Daoy (cell line): ENCODE measurements at places on chromosomes 2 and 18. TPM values are rescaled to one million over a fixed set of nuclear protein-coding genes. Genes with fewer than 3 reads are reported as not detected.

BCL11A gene
- 4.5 and 7.8 TPM in 2 replicates for total RNA-seq

SCN3A gene
- total RNA-seq = 0.69 and 0.98 TPM in 2 replicates

C2orf81 gene
- total RNA-seq = 1.4 TPM in 2 replicates

KIAA2012 gene
- total RNA-seq = not detected in 2 replicates

CWC22 gene
- 15.3 and 18.8 TPM in 2 replicates for total RNA-seq

NRP2 gene
- 108 and 115 TPM in 2 replicates for total RNA-seq

DNA sequence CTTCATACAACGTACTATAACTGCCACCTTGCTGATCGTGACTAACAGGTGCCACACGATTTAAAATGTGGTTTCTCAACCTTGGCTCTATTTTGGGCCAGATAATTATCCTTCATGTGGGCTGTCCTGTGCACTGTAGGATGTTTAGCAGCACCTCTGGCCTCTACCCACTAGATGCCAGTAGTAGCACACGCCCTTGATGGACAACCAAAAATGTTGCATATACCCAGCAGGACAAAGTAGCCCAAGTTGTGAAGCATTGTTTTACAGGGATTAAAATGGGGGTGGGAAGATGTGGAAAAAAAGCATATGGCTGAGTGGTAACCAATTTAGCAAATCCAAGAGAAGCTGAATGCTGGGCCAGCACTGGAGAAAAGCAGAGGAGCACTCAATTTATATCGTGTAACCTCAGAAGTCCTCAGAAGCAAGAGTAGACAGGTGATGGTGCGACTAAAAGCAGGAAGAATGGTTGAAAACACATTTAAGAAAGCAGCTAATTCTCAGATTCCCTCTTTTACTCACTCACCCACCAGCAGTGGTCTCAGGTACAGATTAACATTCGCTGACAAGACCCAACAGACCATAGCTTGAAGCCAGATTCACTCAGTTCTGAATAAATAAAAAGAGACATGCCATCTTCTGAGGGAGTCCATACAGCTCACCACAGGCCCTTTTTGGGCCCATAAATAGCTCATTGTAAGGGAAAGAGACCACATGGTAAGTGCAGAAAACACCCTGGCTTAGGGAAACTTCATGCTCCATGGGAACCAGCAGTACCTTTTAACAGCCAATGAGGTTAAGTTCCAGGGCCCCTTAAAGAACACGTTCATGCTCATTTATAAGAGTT lies 50.6 kb downstream of the RAPH1 start:
- peak; percentile 18 for DNase-seq

- DNase-seq = no peak
Measured at GRCh38 chr2:5394223-5394622, 298.0 kb upstream of the SOX11 start.

GRCh38 chr18:76274468-76275289 lies 220.4 kb downstream of the ZNF516 start:
- DNase-seq = no peak

DNA sequence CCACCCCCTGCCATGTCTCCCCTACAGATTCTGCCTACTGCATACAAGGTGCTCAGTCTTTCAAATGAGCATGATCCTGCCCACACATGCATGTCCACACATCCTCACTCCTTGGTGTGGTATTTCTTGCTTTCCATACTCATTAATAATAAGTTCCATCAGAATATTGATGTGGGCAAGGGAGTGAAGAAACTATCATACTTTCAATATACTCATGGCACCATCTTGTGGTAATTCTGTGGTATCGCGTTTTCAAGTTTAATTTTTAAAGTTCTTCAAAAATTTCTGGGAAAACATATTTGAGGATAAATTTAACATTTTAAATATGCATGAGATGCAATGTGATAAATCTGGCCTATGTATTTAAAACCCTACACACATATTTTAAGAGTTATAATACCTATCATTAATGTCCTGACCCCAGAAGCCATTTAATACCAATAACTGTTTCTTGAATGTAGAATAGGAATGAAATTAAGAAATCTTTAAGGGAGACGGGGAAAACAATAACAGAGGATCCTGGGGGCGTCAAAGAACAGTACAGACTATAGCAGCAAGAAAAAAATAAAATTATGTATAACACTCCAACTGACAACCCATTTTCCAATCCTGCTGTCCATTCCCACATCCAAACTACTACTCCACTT lies 110.1 kb downstream of the ZNF385B start:
- DNase-seq = no peak

GRCh38 chr2:232857158-232857563 lies 12.9 kb upstream of the SNORC start:
- no peak for DNase-seq

DNA sequence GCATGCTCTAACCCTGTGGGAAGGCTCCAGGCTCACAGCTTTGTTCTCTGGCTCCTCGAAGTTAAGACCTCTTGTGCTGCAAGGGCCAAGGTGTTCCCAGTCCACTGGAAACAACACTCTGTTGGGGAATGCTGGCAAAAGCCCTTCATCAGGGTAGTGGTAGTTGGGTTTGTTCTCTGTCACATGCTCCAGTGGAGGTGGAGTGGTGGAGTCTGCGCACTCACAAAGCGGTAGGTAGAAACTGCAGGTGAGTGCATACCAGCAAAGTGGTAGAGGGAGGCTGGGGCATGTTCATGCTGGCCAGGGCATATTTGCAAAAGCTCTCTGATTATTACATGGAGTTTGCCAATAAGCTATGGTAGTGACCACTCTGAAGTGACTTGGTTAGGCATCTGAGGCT lies 410.5 kb downstream of the CDH19 start:
- no peak for DNase-seq

DNA sequence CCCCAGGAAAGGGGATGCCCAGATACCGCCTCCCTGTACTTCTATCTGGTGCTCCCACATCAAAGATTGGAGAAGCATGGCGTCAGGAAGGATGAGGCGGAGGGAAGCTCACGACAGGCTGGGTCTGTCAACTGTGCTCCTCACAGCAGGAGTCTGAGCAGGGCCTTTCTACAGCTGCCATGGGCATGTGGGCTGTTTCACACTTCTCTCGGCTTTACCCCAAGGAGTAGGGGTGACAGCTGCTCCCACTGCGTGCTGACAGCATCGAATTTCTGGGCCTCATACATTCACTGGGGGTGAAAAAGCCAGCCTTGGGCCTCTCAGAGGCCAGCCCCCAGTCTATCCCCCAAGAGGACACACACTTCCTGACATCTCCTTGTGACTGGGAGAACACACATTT lies 21.1 kb downstream of the NEURL3 start:
- no peak for DNase-seq

DNA sequence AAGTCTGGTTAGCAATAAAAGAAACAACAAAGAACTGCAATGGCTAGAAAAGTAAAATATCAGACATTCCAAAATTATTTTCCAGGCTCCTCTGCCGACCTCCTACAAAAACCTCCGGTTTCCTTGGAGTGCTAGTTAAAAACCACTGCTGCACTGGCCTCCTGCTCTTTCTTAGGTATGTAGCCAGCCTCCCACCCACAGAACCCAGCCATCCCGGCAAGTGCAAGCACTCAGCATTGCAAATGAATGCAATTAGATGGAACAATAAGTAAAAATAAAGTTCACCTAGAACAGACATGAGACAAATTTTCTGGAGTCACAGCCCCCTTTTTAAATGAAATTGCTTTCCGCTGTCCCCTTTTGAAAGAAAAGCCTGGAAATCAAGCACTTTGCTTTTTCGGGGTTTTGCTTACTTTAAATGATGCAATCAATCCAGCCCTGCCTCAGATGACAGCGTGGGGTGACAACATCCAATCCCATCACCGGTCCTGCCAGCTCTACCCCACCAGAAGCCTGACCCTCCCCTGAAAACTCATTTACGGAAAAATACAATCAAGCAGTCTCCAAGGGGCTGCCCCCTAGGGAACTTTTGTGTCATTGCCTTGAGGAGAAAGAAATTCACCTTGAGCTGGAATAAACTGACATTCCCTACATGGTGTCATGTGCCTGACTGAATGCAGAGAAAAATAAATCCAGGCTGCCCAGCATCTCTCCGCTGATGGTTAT lies 199.8 kb downstream of the EPHA4 start:
- DNase-seq = no peak

- no peak for DNase-seq
Measured at GRCh38 chr18:21305621-21306020, 63.6 kb downstream of the GREB1L start.

DNA sequence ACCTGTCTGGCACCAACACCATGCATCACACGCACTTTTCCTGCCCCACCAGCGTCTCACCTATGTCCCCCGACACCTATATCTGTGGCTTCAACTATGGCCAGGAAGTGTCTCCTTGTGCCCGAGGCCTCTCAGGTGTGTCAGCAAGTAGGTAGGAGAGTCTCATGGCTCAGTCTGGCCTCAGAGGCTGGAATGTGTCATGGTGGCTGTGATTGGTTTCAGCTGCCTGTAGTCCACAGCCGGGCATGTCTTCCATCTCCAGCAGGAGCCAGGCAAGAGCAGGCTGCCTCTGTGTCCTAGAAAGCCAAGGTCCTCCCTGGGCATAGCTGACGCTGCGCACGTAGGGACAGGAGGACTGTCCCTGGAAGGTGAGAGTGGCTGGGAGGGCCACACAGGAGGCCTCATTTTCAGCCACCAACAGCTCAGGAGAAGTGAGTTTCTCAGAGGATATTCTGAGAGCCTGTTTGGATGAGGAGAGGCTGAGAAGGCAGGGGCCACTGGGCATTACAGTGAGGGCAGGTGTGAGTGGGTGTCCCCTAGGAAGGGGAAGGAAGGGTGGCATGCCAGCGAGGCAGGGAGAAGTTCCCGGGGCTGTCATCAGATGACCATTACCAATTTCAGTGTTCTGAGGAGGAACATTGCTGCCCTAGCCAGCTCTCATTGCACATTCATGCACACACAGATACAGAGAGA lies 47.2 kb downstream of the SDC1 start:
- DNase-seq = no peak

DNA sequence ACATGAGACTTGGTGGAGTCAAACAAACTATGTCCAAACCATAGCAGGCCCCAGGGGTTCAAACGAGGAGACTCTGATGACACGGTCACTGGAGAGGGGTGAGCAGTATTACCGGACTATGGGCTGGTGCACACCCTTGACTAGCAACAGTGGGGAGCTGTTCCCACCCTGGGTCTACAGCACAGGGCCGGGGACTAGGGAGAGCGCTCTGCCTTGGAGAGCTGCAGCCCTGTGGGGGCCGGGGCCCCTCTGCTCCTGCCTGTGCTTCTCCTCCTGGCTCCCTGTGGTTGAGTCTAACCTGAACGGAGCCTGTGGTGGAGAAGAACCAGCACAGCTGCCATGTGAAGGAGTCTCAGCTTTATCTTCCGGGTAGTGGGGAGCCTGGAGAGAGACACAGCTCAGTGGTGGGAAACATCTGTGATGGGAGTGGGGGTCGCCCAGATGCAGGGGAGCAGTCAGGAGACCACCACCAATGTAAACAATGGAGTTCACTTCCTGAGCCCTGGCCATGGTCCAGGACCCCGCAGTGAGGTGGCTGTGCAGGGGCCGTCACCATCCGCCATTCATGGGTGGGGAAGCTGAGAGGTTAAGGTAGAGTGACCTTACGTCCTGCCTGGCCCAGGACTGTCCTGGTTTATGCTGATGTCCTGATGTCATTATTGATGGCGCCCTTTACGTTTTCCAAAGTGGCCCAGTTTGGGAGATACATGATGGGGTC lies 195.7 kb upstream of the TWIST2 start:
- no peak for DNase-seq

- no peak for DNase-seq
Measured at GRCh38 chr2:25899404-25899970, 21.2 kb upstream of the ASXL2 start.

DNA sequence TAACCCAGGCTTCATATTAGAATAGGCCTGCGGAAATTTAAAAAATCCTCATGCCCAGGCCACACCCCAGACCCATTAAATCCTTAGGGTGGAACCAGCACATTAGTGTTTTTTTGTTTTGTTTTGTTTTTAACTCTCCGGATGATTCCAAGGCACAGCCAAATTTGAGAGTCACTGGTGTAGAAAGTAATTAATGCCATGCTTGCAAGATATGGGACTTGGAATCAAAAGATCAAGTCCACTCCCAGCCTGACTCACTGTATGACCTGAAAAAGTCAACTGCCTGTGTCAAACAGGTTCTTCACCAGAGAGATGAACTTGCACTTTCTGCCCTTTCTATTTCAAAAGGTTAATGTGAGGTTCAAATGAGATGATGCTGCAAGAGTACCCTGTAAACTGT lies 310.3 kb upstream of the LYPD1 start:
- no peak for DNase-seq

GRCh38 chr2:77268626-77269025 lies 253.6 kb downstream of the LRRTM4 start:
- DNase-seq = peak; percentile 2
